Colonic mucosa (tissue), 4 donors: ENCODE measurements at places on chromosomes 16 and 17.

- DNase-seq = no peak
These were observed 4.5 kb upstream of the KATNB1 start for GRCh38 chr16:57730771-57731730.

DNA sequence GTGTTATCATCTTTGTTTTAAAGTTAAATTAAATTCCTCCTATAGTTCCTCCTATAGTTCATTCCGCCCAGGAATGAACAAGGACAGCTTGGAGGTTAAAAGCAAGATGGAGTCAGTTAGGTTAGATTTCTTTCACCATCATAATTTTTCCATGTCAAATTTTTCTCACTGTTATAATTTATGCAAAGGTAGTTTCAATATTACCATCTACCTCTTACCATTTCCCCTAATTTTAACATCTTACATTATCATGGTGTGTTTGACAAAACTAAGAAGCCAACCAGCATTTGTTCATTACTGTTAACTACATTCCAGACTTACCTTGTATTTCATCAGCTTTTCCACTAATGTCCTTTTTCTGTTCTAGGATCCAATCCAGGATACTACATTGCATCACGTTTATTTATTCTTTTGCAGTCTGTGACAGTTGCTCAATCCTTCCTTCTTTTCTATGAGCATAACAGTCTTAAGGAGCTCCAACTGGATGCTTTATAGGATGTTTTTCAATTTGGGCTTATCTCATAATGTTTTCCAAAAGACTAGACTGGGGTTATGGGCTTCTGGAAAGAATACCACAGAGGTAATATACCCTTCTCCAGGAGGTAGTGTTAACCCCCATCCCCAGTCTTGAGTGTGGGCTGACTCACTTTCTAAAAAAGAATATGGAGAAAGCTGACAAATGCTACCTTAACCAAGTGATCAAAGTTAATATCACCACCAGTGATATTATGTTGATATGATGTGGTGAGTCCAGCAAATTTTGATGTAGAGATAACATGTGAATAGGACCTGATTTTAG is 158.5 kb downstream of the PPM1E start:
- DNase-seq = no peak

DNA sequence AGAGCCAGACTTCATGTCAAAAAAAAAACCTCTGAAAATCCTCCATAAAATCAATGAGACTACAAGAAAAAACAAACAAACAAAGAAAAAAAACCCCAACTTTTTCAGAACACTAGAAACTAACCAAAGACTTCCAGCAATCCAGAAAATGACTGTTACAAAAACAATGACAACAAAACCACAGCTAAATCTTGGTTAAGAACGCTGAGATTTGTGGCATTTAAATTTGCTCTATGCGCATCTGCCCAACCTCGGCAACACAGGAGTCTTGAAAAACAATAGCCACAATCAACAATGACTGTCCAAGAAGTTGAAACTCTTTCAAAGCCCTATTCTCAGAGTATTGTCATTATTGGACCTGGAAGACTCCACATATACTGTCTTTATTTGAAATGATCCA is 402.4 kb downstream of the ZFHX3 start:
- DNase-seq = no peak

- no peak for DNase-seq
These were observed 5.8 kb upstream of the MT3 start for GRCh38 chr16:56583351-56584168.

DNA sequence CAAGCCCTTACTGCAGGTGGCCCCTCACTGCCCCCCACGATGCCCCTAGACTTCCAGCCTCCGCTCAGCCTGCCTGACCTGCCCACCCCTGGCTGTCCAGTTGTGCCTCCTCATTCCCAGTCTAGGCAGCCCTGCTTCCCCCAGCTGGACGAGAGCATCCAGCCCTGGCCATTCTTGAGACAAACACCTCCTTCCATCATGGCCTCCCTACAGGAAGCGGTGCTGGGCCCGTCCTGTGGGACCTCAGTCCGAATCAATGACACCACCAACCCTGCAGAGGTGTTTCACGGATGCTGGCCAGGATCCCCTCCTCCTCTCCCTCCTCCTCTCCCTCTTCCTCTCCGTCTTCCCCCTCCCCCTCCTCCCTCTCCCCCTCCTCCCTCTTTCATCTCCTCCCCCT is 28.3 kb downstream of the CCDC40 start:
- no peak for DNase-seq

DNA sequence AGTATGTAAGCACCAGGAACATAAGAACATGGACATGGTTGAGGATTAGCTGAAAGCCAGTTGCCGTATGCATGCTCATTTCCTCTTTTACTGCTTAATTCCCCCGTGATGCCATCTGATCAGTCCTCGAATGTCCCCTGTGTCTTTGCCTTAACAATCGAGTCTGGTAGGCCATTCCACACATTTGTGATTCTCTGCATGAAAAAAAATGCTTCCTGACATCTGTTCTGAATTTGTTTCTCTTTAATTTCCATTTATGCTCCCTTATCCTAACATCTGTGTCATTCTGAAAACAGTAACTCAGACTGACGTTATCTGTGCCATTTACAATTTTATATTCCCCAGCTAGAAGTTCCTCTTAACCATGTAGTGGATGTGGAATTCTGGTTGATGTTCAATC is 158.2 kb upstream of the TOX3 start:
- DNase-seq = no peak

DNA sequence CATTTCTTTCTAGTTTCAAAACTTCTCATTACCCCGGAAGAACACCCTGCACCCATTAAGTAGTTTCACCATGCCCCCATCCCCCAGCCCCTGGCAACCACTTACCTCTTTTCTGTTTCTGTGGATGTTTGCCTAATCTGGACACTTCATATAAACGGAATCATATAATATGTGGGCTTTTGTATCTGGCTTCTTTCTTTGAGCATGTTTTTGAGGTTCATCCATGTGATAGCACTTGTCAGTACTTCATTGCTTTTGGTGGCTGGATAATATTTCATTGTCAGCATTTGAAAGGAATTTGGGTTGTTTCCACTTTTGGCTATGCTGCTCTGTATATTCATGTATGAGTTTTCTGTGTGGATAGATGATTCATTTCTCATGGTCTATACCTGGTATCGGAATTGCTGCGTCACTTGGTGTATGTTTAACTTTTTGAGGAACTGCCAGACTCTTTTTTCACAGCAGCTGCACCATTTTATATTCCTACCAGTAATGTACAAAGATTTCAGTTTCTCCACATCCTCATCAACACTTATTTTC is 30.0 kb upstream of the SLC5A10 start:
- DNase-seq = peak; percentile 52

DNA sequence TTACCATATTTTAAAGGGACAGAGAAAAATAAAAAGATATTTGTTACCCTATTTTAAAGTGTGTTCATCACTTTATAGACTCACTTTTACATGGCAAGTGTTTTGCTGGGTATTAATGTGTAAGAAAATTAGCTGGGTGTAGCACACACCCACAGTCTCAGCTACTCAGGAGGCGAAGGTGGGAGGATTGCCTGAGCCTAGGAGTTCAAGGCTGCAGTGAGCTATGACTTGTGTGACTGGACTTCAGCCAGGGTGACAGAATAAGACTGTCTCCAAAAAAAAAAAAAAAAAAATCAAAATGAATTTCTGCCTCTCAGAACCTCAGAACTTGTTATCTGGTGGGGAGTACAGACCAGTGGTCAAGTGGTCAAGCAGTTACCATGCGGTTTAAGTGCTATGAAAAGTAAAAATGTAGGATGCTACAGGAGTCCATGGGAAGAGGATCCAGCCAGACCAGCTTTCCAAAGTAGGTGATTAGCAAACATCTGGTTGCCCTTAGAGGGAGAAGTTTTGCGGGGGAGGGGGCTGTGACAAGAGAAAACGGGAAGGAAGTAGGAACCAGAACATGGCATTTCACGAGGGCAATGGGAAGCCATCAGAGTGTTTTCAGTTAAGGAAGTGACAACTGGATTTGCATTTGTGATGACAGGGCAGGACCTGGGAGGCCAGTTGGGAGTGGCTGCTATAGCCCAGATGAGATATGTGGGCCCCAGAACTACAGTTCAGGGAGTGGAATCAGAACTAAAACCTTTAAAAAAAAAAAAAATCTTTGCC is 13.9 kb downstream of the CNEP1R1 start:
- peak; percentile 74 for DNase-seq

GRCh38 chr16:3963886-3964685 is 83.6 kb upstream of the CREBBP start:
- no peak for DNase-seq

DNA sequence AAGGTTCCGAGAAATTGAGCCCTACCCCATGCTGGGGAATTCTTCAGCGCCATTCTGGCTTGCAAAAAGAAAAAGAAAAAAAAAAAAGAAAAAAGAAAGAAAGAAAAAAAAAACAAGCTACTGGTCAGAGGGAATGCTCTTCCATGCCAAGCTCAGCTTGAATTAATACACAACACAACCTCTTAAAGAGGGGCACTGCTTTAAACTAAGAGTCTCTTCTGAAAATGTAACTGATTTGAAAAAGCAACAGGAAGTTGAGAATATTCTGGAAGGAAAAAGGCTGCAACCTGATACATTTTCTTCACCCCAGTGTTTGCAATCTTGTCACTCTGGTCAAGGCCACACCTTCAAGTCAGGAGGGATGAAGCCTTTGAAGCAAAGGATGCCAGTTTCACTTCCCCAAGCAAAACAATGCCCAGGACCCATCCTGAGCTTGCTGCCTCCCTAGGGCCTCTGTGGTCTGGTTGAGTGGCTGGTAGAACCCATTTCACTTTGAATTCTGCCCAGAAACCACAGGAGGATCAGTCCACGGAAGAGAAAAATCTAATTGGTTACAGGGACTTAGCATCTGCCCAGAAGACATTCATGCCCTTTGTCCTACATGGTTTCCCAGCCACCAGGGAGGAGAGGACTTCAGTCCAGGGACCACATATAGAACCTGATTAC is 389.7 kb downstream of the SOX9 start:
- no peak for DNase-seq

- DNase-seq = no peak
These were observed 87.9 kb downstream of the ABR start for GRCh38 chr17:1091900-1092299.

DNA sequence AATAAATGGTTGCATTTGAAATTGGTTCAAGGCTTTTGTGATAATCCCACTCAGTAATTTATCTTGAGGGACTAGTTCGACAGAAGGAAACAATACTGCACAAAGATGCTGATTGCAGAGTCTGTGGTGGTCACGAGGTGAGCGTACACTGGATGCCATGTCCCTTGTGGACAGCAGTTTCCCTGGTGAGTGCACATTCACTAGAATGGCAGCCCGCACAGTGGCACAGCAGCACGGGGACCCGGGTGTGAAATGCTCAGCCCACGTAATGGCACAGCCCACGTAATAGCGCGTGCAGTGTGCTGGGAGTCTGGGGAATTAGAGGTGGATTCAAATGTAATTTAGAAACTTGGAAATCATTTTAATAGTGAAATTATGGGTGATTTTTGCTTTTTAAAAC is 154.0 kb downstream of the LGALS9B start:
- no peak for DNase-seq

- no peak for DNase-seq
These were observed 15.5 kb downstream of the MYH10 start for GRCh38 chr17:8614988-8615387.

DNA sequence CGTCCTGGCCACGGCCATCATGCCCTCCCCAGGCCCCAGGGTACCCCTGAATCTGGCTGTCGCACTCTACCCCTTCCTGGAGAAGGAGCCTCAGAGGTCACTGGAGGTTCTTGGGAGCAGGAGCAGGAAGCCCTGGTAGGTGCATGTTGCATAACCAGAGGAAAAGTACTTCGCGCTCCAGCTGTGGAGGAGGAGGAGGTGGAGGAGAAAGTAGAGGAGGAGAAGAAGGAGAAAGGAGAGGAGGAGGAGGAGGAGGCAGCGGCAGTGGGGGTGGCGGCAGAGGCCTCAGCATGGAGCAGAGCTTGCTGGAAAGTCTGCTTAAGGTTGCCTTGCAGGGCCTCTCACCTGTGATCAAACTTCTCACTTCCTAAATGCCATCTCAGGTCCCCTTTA is 61.8 kb downstream of the BAIAP2 start:
- DNase-seq = no peak

DNA sequence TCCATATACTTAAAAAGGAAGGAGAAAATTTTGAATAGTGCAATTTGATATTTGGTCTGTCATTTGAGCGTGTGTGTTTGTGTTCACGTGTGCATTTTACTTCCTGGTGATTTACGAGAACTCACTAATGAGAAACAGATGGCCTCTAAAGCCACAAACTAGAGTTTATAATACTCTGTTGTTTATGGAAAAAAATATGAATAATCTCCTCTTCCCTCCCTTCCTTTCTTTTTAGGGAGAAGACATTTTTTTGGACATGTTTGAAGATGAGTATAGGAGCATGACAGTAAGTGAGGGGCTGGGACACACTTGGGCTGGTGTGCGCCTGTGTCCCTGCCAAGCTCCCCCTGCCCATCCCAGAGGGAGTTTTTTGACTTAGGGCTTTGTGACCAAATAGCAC is 102.7 kb downstream of the CLEC16A start:
- DNase-seq = no peak

GRCh38 chr16:81293909-81294802 is 20.6 kb upstream of the GAN start:
- peak; percentile 46 for DNase-seq

DNA sequence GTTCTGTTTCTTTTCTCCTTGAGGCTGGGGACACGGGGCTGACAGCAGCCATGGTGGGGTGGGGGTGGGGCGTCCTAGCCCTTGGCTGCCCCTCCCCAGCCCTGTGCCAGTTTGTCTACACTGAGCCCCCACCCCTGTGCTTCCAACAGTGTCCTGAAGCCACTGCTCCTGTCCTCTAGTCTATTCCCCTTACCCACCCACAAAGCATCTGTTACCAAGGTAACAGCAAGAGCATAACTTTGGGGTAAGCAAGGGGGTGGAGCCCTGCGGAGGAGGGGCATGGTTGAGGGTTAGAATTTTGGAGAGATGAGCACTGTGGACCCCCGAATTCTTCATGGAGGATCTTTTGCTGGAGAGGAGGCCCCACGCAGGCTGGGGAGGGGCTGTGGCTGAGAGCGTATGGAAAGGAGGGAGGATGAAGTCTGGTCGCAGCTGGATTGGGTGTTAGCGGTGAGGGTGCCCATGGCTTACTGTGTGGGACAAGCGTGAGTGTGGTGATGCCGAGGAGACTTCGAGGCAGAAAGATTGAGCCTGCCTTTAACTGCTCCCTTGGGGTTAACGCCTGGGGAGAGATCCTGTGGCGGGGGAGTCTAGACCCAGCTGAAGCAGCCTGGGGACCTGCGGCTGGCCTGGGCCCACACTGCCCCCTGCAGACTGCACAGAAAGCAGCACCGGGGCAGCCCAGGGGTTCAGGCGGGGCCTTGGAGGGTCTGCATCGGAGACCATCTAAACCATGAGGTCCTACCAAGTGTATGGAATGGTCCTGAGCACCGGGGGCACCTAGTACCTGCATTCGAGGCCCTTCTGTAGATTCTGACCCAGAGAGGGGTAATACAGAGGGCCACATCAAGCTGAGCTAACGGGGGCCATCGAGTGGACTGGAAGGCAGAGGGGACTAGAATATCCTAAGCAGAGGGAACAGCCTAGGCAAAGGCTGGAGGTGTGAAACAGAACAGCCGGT is 6.1 kb upstream of the STAC2 start:
- DNase-seq = no peak

GRCh38 chr16:2385190-2385836 is 43.9 kb upstream of the CCNF start:
- no peak for DNase-seq

GRCh38 chr17:28841901-28842281 is 699 bp downstream of the FAM222B start:
- no peak for DNase-seq
